Nephron progenitor cell (in vitro differentiated cells): ENCODE measurements at places on chromosomes 12 and 14.
A peak's percentile ranks its signal among the peaks of the same experiment; 100 is the strongest.

- H3K4me1 ChIP-seq: peaks cover 9% of the 10 kb centered on the region
- no peak for DNase-seq
- H3K27me3 ChIP-seq: peaks cover 16% of the 10 kb centered on the region
- no peak overlapping the region for H3K4me3 ChIP-seq
Measured at GRCh38 chr12:92330654-92331053, 185.0 kb upstream of the BTG1 start.

- no peak overlapping the region for H3K27ac ChIP-seq
- no peak for DNase-seq
- no peak overlapping the region for H3K4me3 ChIP-seq
- no peaks in the 10 kb centered on the region for H3K4me1 ChIP-seq
- peaks cover 1% of the 10 kb centered on the region for H3K27me3 ChIP-seq
- H3K36me3 ChIP-seq: no peaks in the 10 kb centered on the region
Measured at GRCh38 chr12:19800884-19801283, 361.6 kb downstream of the AEBP2 start.

- H3K36me3 ChIP-seq: no peaks in the 10 kb centered on the region
- H3K4me3 ChIP-seq: no peak overlapping the region
- peaks cover 10% of the 10 kb centered on the region for H3K27me3 ChIP-seq
- peaks cover 5% of the 10 kb centered on the region for H3K4me1 ChIP-seq
- peak; percentile 67 for DNase-seq
Measured at GRCh38 chr12:28872654-28873268, 276.3 kb upstream of the FAR2 start.

- H3K4me3 ChIP-seq: no peak overlapping the region
- H3K4me1 ChIP-seq: peaks cover 10% of the 10 kb centered on the region
- H3K27me3 ChIP-seq: peaks cover 50% of the 10 kb centered on the region
Measured at GRCh38 chr12:132471858-132472255, 18.1 kb upstream of the FBRSL1 start.

DNA sequence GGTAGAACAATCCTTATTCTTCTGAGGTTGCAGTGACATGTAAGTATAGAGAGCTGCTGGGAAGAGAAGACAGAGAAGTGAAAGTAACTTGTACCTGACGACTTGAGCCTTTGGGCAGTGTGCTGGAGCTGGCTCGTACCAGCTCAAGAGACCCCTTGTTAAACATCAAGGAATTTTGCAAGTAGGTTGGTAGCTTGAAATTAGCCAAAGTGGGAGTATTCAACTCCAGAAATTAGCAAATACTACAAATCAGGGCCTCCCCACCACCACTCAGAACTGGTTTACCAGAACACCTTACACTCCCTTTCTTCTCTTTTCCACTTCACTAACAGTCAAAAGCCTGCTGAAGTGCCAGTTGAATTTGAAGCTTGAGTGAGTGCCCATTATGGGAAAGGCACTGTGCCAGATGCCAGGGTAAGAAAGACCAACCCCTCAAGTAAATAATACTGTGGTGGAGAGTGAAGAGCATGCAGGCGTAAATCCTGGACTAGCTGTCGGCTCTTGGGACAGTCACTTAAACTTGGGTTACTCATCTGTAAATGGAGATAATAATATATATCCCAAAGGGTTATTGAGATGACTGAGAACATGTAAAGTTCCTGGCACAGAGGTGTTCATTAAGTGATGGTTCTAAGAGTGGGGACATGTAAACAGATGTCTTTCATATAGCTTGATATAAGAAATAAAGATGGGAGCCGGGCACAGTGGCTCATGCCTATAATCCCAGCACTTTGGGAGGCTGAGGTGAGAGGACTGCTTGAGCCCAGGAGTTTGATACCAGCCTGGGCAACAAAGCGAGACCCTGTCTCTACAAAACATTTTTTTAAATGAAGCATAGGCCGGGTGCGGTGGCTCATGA, 27.0 kb upstream of the EID3 start:
- no peak overlapping the region for H3K4me3 ChIP-seq
- H3K36me3 ChIP-seq: no peaks in the 10 kb centered on the region
- no peak for DNase-seq
- H3K27ac ChIP-seq: peak overlapping the region; percentile 56
- no peaks in the 10 kb centered on the region for H3K27me3 ChIP-seq

DNA sequence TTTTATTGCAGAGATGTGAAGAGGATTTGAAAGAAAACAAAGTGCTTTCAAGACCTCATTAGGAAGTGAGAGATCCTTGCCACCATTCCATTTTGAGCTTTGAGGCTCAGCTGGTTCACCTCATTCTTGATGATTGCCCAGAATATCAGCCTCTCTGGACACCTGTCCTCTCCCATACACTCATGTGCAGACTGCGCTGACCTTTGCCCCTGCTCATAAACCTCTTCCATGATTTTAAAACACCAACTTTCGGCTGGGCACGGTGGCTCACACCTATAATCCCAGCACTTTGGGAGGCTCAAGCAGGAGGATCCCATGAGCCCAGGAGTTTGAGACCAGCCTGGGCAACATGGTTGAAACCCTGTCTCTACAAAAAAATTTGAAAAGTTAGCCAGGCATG, 8.9 kb downstream of the COX14 start:
- no peak overlapping the region for H3K4me3 ChIP-seq
- H3K4me1 ChIP-seq: peaks cover 5% of the 10 kb centered on the region
- no peak for DNase-seq
- no peaks in the 10 kb centered on the region for H3K27me3 ChIP-seq
- peaks cover 22% of the 10 kb centered on the region for H3K36me3 ChIP-seq

DNA sequence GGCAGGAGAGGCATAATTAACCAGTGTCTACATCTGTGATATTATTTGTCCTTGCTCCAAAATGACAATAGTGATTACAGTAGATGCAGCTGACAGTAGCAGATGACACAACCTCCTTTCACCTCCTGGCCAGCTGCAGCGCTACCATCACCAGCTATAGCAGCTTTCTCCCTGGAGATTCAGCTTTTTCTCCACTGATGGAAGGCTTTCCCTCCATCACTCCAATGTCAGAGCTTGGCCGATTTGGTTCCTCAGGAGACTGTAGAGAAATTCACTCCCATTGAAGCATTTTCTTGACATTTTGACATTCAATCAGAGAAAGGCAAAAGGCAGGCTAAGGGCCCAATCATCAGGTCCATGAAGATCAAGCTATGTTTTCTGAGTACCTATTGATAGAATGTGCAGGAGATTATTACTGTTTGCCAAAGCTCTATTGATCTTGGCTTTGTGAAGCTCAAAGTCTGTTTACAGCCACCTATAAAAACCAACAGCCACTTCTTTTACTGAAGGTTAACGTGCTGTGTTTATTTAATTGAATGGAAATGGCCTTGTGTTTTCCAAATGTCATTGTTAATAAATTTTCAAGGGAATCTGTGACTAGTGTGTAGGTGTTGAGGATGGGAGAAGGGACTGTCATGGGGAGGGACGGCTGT, 785.1 kb downstream of the DIO2 start:
- H3K27ac ChIP-seq: peak overlapping the region; percentile 11
- H3K36me3 ChIP-seq: no peaks in the 10 kb centered on the region
- no peak for DNase-seq
- no peak overlapping the region for H3K4me3 ChIP-seq
- H3K4me1 ChIP-seq: peaks cover 13% of the 10 kb centered on the region

- no peak for DNase-seq
- no peaks in the 10 kb centered on the region for H3K27me3 ChIP-seq
- no peaks in the 10 kb centered on the region for H3K4me1 ChIP-seq
- H3K27ac ChIP-seq: no peak overlapping the region
Measured at GRCh38 chr12:68162374-68162773, 2.8 kb upstream of the IFNG start.

DNA sequence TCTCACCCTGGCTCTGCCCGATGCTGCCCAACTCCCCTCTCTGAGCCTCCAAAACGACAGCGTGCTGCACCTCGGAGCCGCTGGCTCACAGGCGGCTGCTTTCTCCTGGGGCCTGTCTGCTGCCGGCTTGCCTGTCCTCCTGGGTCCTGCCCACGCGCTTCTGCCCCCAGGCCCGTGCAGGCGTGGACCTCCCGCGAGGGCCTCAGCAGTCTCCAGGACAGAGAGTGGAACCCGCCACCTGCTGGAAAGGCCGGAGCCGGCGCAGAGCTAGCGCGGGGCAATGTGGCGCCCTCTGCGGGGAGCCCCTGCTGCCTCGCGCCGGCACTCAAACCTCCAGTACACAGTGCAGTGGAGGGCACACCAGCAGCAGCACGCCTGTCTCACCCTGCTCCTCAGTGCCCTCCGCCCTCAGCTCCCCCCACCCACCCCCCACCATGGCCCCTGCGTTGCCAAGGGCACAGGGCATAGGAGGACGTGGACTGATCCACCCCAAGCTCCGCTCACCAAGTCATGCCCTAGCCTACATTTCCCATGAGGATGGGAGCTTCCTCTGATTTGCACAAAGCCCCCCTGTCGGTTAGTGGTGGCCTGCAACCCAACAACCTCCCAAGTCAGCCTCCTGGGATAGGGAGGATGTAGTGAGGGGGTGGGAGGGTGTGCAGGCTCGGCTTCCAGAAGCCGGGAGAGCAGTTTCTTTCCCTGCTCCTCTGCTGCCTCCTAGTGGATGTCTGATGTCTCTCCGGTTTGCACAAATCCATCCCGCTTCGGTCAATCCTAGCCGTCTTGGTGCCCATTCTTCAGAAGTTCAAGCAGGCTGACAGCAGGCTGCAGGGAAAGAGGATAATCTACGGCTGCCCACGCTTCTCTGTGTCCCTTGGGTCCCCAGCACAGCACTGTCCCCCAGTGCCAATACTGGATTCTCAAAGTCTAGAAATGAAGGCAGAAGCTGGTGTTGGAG, 25.2 kb downstream of the KRT8 start:
- H3K27me3 ChIP-seq: peaks cover 7% of the 10 kb centered on the region
- H3K4me1 ChIP-seq: peaks cover 21% of the 10 kb centered on the region
- H3K27ac ChIP-seq: no peak overlapping the region
- peak overlapping the region; percentile 67 for H3K4me3 ChIP-seq

DNA sequence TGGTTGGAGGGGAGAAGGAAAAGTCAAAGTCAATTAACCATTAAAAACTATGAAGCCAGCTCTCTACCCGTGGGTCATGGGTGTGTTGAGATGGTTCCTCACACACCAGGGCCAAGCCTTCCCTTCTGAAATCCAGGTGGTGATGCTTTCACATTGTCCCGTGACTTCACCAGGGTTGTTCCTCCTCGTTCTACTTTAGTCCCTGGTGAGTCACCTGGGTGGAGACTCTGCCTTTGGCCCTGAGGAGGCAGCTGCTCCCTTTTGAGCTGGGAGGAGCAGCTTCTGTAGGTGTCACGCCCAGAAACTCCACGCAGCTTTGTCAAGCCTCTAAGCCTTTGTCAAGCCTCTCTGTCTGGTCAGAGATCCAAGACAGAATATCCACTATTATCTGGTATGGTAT, 348.3 kb downstream of the BMP4 start:
- DNase-seq: no peak
- H3K36me3 ChIP-seq: no peaks in the 10 kb centered on the region
- peaks cover 1% of the 10 kb centered on the region for H3K4me1 ChIP-seq
- no peak overlapping the region for H3K27ac ChIP-seq
- H3K27me3 ChIP-seq: no peaks in the 10 kb centered on the region

- peaks cover 5% of the 10 kb centered on the region for H3K27me3 ChIP-seq
Measured at GRCh38 chr12:5556946-5557673, 125.2 kb downstream of the NTF3 start.

GRCh38 chr12:65339161-65339560, 60.7 kb downstream of the MSRB3 start:
- no peak overlapping the region for H3K27ac ChIP-seq
- DNase-seq: no peak
- peaks cover 13% of the 10 kb centered on the region for H3K36me3 ChIP-seq
- H3K27me3 ChIP-seq: no peaks in the 10 kb centered on the region
- H3K4me3 ChIP-seq: no peak overlapping the region
- peaks cover 25% of the 10 kb centered on the region for H3K4me1 ChIP-seq

DNA sequence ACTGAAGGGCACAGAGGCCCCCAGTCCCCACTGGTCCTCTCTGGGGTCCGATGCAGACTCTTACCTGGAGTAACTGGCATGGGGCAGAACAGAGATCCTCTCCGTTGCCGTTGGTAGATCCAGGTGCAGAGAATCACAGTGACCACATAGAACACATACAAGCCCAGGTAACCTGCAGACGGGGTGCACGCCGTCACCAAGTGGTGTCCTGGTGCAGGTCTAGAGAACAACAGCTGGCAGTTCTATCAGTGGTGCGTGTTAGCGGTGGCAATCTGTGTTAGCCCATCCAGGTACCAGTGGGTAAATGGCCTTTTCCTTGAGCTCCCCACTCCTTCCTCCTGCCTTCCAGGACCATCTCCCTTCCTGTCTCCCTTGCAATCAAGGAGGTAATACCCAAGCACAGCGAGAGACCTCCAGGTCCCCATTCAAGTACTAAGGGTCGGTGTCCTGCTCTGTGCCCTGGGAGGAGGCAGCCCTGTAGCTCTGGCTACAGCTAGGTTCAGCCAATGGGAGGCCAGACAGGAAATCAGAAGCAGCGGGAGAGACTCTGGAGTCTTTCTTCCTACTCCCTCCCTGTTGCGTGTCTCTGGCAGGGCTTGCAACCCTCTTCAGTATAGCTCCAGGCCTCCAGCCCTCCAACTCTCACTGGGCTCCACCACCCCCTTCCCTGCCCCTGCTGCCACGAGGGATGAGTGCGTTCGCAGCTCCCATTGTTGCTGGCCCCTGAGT, 15.8 kb downstream of the SLC8B1 start:
- peaks cover 3% of the 10 kb centered on the region for H3K27me3 ChIP-seq
- no peak for DNase-seq
- H3K4me3 ChIP-seq: no peak overlapping the region
- peaks cover 4% of the 10 kb centered on the region for H3K4me1 ChIP-seq
- peaks cover 23% of the 10 kb centered on the region for H3K36me3 ChIP-seq

DNA sequence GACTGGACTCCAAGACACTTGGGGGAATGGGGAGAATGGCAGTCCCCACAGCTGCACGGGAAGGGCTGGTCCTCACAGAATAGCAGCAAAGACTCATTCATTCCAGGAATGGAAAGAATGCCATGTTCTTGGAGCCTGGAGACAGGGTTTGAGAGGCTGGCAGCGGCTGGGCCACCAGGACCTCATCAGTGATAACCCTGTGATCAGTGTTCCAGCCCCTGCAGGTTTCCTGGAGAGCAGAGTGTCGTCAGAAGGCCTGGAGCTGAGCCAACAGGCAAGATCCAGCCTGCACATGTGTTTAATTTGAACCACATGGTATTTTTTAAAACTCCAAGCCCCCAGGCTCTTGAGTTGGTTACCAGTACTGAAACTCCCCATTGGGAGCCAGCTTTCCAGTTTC, 11.3 kb downstream of the BDKRB1 start:
- H3K27ac ChIP-seq: no peak overlapping the region
- DNase-seq: no peak
- no peak overlapping the region for H3K4me3 ChIP-seq
- H3K36me3 ChIP-seq: peaks cover 5% of the 10 kb centered on the region
- H3K27me3 ChIP-seq: peaks cover 8% of the 10 kb centered on the region

DNA sequence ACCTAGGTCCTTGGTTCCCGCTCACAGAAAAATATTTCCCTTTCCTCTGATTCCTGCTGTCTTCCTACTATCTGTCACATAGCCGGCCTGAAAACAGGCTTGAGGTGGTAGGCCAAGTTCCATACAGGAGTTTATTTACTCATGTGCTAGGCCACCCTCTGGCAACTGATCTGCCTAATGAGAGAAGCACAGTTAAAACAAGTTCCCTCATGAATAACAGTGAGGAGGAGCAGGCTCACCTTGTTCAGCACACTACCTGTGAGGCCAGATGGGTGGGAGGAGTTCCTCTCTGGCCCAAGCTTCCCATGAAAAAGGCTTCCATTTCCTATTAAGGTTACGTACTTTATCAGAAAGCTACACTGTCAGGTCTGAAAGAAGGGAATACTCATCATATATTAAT, 206.0 kb downstream of the MYRFL start:
- no peaks in the 10 kb centered on the region for H3K27me3 ChIP-seq
- peaks cover 4% of the 10 kb centered on the region for H3K4me1 ChIP-seq
- no peak for DNase-seq
- H3K4me3 ChIP-seq: no peak overlapping the region
- H3K27ac ChIP-seq: peak overlapping the region; percentile 17
